MG63 (cell line): ENCODE measurements at places on chromosomes 5 and 9. TPM values are rescaled to one million over a fixed set of nuclear protein-coding genes. Genes with fewer than 3 reads are reported as not detected.

- no peak for DNase-seq
Observed at GRCh38 chr5:174191850-174192655, 146.5 kb downstream of the NSG2 start.

GRCh38 chr5:127228540-127229184 is 61.9 kb upstream of the MEGF10 start:
- no peak for DNase-seq

DNA sequence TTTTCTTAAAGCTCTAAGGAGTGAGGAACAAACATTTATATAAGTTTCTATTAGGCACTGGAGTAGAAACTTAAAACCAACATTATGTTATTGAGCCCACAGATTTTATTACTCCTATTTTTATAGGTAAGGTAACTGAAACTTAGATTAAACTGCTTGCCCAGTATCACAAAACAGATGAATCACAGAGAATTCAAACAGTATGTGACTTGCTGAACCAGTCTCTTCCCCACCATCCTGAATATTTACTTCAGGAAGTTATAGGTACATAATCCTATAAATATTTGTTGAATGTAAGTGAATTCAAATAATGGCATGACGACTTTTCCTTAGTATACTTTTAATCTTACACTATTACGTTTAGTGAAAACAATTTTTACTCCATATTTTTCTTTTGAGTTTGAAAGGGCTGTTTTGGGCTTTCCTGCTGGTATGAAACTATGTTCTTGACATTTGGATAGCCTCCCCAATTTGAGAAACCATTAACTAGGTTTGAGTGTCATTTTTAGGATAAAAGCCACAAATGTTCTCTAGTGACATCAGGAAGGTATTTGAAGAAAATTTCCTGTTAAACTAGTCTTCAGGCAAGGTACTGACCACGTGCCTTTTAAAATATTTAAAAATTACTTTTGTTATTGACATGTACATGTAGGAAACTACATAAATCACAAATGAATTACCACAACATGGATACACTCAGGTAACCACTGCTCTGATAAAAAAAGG is 39.3 kb downstream of the PRRC1 start:
- no peak for DNase-seq

DNA sequence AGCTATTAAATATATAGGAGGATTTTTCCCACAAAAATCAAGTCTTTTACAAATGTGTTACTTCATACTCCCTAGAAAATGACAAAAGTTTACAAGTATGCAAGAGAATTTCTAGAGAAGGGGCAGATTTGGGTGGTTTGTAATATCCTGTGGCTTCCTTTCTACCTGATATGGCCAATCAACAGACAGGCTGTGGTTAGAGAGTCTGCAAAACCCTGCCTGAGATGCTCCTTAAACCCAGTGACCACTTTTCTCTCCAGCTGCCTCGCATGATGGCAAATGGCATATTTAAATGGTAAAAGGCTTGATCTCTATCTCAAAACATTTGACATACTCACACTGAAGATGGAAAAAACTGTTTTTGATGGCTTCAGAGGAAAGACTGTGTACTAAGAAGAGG is 550.1 kb upstream of the ZNF462 start:
- DNase-seq, result no peak

GRCh38 chr5:81717860-81718259 is 33.0 kb downstream of the SSBP2 start:
- DNase-seq, result no peak

Gene CTNNAL1
- 84.5 and 157 TPM in 2 replicates for total RNA-seq
